ENCODE measurements at places on chromosomes 5 and 9.

- no peak for DNase-seq
Observed at GRCh38 chr5:133265257-133265656, 213.4 kb downstream of the HSPA4 start.

DNA sequence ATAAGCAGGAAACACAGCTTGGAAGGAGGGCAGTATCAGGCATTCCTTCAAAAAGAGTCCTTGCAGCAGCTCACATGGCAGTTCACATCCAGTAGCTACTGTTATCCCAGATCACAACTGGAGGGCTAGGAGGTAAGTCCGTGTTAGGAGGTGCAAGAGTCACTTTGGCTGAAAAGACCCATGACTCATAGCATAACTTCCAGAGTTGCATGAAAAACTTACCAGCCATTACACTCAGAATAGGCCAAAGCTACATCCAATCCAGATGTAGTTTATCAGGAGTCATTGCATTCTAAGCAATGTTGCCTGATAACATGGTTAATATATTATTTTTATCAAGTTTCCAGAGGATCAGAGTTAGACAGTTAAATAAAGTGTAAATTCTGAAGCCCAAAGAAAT, 1126.4 kb upstream of the SEMA6A start:
- no peak for DNase-seq

DNA sequence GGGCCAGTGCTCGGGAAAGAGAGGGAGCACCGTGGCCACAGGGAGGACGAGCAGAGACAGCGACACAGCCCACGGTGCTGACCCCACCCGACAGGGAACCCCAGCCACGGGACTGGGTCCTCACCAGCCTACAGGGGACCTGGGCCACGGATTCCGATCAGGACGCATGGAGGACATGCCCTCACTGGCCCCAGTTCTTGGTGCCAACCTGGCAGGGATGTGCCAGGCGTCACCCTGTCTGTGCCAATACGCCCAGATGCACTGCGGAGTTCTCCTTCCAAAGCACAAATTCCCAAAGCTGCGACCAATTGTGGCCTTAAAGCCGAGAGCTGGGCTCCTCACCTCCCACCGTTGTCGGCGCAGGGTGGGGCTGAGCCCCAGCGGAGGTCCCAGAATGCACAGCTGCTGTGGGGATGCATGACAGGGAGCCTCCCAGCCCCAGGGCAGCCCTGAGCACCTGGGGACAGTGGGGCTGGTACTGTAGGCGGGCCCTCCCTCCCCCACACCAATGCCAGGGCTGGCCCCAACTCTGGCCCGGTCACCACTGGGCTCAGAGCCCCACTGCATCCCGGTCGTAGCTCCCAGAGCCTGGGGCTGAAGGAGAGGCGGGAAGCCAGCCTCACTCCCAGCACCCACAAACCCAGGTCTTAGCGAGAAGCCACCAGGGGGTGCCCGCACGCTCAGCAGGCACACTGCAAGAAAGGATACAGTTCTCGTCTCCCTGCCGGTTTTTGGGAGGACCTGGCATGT, 44.2 kb downstream of the NKD2 start:
- DNase-seq, result no peak

GRCh38 chr9:81423589-81424326, 265.6 kb downstream of the TLE1 start:
- no peak for DNase-seq

DNA sequence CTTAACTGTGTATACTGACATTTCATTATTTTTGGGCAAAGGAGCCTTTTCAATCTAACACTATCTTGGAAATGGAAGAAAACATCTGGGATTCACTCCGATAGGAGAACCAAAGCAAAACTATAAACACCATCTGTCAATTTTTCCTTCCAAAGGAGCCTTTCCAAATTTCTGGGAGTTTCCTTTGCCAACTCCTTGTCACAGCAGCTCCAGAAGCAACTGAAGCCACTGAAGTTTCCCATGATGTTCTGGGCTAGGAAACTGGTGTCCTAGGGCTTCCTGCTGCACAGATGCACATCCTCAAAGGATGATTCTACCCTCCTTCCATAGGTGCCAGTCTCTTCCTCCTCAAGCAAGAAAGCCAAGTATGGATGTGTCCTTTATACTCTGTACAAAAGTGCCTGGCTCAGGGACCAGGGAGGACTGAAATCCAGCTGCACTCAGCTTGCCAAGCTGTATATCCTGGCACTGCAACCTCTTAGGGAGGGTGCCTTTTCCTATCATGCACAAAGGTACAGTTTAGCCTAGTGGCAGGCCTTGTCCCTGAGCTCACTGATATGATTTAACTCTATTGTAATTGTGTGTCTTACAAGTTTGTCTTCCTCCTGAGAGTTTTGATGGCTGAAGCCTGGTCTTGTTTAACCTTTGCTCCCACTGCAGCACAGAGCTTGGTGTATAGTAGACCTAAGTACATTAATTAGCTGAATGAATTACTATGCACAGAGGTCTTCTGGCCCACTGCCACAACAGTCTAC, 8.4 kb upstream of the UBAP1 start:
- DNase-seq, result no peak

- DNase-seq, result no peak
Observed at GRCh38 chr9:117278471-117279035, 136.3 kb downstream of the ASTN2 start.

DNA sequence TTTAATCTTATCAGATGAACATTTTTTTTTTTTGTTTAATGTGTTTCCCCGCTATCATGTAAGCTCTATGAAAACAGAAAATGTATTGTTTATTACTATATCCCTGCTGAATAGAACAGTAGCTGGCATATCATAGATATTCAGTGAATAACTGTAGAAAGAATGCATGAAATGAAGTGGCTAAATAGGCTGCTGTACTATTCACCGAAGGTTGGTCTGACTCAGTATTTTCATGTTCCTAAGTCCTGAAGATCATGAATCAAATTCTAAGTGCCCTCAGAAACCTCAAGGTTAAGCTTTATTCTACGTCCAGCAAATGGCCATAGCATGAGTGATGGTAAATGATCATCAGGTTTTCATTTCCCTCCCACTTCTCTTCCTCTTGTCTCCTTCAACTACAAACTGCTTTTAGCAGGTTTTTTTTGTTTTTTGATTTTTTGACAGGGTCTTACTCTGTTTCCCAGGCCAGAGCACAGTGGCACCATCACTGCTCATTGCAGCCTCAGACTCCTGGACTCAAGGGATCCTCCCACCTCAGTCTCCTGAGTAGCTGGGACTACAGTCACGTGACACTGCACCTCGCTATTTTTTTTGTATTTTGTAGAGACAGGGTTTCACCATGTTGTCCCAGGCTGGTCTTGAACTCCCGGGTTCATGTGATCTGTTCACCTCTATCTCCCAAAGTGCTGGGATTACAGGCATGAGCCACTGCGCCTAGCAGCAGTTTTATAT, 19.1 kb upstream of the ZFAND5 start:
- no peak for DNase-seq

DNA sequence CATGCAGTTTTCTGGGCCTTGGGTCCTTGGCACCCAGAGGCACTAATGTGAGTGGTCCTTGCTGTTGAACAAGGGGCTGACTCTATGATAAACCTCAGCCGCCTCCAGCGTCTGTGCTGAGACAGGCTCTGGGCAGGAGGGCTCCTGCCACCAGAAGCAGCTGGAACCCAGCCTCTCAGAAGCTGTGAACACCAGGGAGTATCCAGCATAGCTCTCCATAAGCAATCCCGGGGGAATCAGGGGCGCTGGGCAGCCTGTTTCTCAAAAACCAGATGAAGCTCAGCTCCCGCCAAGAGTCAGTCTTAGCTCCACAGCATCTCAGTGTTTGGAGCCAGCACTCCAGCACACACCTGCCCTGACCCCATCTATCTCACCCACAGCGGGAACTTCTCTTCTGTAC, 170.2 kb downstream of the HSPA4 start:
- DNase-seq, result peak; percentile 8

GRCh38 chr5:57778501-57779091, 296.0 kb upstream of the ACTBL2 start:
- DNase-seq, result no peak

DNA sequence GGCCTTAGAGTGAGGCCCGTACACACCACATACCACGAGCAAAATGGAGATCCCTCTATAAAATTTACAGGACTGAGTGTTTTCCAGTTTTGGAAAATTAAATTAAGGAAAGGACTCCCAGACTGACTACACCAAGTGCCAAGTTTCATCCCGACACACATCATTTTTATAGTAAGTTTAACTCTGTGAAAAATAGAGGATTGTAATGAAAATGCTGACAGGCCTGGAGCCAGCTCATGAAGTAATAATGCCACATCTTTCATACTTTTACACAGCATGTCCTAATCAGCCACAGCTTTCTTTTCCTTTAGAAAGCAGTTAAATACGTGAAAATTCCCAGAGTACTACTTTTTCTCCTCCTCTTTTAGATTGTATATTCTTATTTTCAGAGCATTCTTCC, 169.2 kb downstream of the SAXO1 start:
- DNase-seq, result no peak

DNA sequence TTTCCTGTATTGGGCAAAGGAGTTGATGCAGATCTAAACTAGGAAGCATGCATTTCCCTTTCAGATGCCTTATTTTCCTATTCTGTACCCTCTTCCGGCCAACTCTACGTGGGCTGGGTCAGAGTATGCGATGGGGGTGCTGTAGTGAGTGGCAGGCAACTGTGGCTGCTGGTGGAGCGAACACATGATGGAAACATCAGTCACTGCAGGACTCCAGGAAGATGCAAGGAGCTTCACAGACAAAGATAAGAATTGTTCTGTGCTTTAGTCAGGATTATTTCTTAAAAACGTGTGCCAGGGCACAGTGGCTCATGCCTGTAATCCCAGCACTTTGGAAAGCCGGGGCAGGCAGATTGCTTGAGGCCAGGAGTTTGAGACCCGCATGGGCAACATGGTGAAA, 75.1 kb downstream of the PSAT1 start:
- no peak for DNase-seq

DNA sequence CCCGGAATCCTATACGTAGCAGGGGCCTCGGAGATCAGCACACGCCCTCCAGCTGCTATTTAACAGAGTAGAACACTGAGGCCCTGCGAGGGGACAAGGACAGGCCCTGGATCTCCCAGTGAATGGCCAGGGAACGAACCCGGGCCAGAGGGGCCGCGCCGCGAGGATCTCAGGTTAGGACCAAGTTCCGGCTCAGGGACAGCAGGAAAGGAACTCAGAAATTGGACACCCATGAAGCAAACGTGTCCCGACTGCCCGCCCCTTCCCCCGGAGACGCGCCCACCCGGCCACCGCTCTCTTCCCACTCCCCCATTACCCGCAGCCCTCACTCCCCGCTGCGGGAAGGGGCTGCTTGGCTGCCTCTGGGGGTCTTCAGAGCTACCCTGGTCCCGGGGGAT, 1.0 kb upstream of the FOXE1 start:
- no peak for DNase-seq

DNA sequence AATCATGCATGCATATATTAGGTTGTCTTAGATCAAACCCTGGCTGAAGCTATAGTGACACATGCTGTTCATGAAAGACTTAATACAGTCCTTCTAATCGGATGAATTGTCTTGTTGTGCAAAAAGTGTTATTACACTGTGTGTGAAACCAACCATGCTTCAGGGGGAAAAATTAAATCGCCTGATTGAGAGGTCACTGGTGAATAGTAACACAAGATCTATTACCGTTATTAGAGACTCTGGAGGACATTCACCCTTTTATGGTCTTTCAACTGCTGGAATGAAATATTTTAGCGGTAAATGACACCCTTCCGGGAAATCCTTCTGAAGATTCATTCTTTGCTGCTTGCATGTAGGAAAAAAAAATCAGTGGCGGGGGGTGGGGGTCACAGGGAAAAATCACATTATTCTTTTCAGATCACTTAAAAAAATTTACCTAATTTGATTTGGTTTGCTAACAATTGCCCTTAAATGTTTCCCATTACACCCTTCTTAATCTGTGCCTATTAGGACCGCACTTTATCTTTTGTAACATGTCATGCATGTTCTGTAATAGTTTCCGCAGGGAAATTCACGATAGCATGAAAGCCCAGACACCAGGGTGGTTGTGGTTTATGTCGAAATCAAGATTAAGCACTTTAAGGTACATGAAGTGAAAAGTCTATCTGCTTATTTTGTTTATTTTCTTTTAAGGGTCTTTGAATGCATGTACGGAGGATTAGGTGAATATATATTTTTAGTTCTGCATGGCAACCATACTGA, 120.6 kb downstream of the FOCAD start:
- no peak for DNase-seq

- no peak for DNase-seq
Observed at GRCh38 chr9:27497883-27498417, 26.1 kb upstream of the IFNK start.

DNA sequence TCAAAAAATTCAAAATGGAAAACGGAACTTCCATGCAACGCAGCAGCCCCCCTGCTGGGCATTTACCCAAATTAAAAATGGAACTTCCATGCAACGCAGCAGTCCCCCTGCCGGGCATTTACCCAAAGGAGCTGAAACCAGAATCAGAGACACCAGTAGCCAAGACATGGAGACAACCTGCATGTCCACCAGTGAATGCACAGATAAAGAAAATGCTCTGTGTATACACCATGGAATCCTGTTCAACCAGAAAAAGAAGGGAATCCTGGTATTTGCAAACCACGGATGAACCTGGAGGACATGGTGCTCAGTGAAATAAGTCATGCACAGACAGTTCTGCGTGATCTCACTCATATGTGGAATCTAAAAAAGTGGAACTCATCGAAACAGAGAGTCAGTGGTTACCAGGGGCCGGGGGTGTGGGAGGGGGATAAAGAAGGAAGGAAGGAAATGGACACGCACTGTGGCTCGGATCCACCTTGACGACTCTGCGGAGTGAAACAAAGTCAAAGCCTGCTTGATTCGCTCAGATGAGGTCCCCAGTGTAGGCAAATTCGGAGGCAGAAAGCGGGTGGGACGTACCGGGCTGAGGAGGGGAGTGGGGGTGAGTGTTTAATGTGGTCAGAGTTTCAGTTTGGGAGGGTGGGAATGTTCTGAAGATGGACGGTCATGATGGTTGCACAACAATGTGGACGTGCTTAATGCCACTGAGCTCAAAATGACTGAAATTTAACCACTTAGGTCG, 40.2 kb upstream of the EXOC3 start:
- peak; percentile 72 for DNase-seq

DNA sequence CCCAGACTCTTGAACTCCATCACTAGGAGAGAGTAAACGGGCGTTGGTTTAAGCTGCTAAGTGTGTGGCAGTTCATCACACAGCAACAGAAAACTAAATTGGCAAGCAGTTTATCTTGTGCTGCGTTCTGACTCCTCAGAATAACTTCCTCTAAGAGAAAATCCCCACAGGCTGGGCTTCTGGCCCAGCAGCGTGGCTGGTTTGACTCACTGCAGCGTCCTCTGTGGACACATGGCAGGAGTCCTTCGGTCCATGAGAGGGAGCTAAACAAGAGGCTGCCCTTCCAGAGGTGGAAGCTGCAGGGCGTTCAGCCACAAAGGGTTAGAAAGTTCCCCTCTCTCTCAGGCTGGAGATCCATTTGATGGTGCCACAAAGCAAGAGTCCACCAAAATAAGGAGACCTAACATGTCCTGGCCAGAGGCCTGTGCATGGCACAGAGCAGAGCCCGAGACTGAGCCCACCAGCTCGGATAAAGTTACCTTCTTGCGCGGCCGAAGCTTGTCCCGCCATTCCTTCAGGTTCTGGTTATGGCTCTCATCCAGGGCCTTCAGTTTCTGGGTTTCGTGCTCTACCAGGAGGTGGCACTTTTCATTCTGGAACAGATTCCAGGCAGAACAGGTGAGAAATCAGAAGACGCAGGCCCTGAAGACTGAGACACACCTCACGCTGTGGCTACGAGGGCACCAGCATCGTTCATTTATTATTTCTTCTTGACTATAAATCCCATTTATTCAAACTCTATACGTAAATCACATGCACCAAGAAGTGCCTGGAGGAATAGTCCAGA, 46.2 kb upstream of the FBXW11 start:
- no peak for DNase-seq

GRCh38 chr5:77637170-77637997, 1.1 kb downstream of the OTP start:
- peak; percentile 28 for DNase-seq
